Myocyte (in vitro differentiated cells): ENCODE measurements at places on chromosomes 13 and 19.

DNA sequence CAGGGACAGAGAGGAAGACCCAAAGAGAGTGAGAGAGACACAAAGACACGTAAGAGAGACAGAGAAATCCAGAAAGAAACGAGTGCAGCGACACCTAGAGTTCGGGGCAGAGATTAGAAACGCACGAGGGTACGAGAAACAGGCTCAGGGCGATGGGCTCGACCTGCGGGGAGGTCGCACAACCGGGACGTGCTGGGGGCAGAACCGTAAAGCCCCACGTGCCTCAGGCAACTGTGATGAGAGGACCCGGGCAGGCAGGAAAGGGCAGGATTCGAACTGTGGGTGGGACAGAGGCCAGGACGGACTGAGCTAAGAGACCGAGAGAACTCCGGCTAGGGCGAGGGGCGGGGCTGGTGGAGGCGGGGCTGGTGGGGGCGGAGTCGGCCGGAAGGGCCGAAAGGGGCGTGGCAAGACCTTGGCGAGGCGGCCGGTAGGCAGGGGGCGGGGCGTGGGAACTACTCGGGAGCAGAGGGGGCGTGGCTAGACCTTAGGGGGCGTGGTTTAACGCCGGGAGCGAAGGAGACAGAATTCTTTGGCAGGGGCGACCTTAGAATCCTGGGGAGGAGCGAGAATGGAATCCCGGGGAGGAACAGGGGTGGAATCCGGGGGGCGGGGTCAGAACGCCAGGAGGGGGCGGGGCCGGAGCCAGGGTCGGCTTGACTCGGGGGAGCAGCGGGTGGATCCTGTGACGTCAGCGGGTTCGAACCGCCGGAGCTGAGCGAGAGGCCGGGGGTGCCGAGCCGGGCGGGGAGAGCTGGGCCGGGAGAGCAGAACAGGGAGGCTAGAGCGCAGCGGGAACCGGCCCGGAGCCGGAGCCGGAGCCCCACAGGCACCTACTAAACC lies at the start of gene NECTIN2:
TSS of gene NECTIN2 (plus strand) at position 686 of the 843 bp plus-strand sequence. CDS start 229 bp downstream, outside the sequence.
- DNase-seq = peak; percentile 98

DNA sequence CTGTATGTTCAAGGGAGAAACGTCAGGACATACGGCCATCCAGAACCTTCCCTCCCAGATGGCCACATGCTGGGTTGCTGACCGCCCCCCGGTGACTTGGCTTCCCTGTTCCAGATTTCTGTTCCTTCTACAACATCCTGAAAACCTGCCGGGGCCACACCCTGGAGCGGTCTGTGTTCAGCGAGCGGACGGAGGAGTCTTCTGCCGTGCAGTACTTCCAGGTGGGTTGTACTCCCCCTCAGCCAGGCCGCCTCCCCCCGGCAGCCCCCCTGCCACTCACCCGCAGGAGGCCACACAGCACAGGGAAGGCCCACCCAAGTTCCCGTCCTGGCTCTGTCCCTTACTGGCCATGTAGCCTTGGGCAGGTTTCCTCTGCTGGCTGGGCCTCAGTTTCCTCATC lies 20.5 kb downstream of the YIPF2 start:
- no peak for DNase-seq

GRCh38 chr13:40236566-40237168 lies 429.8 kb downstream of the FOXO1 start:
- no peak for DNase-seq

- DNase-seq = no peak
Measured at GRCh38 chr19:3683405-3684053, 16.7 kb downstream of the PIP5K1C start.

GRCh38 chr13:34303346-34303745 lies 485.4 kb downstream of the RFC3 start:
- no peak for DNase-seq

GRCh38 chr19:17685451-17686022 lies 2.6 kb downstream of the UNC13A start:
- DNase-seq = no peak

DNA sequence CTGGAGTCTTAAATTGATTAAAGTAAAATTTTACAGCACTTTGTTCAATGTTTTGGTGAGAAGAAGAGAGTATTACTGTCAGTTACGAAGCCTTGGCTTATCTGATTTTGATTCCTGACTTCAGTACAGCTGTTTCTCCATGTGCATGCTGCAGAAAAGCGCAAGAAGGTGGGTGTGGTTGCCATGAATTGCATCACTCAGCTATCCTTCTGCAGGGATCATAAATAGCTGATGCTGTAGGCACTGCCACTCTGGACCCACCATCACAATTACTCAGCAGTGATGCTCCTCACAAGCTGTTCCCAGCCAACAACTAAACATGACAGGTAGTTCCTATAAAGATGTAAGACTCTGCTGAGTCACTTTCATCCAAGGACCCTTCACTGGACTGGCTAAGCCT lies 321.2 kb downstream of the IRS2 start:
- DNase-seq = no peak

DNA sequence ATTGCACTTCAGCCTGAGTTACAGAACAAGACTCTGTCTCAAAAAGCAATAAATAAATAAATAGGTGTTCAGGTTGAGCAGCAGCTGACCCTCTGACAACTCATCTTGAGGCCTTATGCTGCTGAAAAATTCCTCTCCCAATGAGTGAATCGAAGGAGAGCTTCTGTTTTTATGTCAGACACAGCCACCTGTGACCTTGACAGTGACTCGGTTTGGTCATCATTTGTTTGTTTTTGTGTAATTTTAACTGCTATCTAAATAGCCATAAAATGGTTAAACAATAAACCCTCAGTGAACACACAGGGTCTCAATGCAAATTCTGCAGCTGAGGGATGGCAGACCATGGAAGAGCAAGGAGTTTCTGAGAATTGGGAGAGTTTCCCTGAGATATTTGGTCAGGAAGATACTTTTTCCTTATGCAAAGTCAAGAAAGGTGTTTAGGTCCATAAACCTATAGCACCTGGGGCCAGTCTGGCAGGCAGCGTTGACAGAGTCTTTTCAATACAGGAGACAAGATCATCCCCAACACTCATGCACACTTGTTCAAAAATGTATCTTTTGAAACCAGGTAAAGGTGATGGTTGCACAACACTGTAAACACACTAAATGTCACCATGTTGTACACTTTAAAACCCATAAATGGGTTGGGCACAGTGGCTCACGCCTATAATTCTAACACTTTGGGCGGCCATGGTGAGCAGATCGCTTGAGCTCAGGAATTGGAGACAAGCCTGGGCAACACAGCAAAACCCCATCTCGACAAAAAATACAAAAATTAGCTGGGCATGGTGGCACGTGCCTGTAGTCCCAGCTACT lies 16.6 kb upstream of the SLC25A30 start:
- DNase-seq = no peak

- no peak for DNase-seq
Measured at GRCh38 chr19:40811478-40812341, 12.7 kb downstream of the EGLN2 start.

DNA sequence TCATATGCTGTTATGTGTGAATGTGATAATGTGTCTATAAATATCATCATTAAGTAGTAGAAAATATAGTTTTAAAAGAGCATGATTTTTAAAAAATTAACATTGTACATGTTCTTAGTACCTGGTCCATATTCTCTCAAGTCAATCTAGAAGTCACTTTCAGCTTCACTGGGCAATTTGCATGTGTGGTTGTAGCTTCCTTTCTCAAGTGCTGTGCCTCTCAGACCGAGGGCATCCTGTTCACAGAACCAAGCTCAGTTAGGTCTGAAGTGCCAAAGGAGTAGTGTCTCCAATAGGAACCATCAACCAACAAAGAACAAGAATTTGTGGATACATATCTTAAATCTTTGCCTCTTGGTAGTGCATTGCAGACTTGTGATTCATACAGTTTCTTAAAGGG lies 541.8 kb upstream of the SLC10A2 start:
- no peak for DNase-seq

GRCh38 chr13:28872427-28873176 lies 52.5 kb downstream of the MTUS2 start:
- DNase-seq = no peak

DNA sequence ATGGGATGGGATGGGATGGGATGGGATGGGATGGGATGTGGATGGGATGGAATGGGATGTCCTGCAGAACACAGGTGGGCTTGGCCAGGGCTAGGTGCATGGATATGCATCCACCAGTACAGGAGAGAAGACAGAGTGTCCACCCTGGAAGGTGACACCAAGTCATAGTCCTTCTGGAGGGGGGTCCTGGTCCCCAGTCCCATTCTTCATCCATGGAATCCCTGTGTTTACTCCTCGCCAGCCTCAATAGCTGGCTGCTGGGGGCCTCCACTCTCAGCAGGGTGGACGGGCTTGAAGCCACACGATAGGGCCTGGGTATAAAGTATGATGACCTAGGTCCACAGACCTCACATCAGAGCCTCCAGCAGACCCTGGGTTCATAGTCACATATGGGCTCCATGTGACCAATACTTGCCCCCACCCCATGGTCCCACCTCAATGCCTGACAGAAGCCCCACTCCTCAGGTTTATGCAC lies 40.1 kb downstream of the RFX2 start:
- no peak for DNase-seq

DNA sequence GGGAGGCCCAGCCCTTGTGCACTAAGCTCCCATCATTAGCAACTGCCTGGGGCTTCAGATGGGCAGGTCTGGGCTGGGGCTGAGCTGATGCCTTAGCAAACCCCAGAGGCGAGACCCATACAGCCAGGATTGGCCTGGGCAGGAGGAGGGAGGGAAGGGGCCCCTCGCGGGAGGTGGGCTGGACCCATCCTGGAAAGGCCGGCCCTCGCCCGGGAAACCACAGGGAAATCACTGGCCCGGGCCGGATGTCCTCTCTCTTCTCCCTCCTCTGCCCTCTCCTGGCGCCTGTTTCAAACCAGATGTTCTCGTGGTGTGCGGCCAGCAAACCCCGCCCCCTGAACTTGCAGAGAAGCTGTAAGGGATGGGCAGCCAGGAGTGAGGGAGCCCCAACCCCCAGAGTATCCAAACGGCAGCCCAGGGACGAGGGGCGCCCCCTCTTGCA lies 43.1 kb downstream of the TMEM255B start:
- DNase-seq = peak; percentile 72

GRCh38 chr19:22335716-22336115 lies 49.5 kb downstream of the ZNF729 start:
- no peak for DNase-seq

- DNase-seq = peak; percentile 28
Measured at GRCh38 chr13:29754473-29754806, 96.0 kb downstream of the UBL3 start.

DNA sequence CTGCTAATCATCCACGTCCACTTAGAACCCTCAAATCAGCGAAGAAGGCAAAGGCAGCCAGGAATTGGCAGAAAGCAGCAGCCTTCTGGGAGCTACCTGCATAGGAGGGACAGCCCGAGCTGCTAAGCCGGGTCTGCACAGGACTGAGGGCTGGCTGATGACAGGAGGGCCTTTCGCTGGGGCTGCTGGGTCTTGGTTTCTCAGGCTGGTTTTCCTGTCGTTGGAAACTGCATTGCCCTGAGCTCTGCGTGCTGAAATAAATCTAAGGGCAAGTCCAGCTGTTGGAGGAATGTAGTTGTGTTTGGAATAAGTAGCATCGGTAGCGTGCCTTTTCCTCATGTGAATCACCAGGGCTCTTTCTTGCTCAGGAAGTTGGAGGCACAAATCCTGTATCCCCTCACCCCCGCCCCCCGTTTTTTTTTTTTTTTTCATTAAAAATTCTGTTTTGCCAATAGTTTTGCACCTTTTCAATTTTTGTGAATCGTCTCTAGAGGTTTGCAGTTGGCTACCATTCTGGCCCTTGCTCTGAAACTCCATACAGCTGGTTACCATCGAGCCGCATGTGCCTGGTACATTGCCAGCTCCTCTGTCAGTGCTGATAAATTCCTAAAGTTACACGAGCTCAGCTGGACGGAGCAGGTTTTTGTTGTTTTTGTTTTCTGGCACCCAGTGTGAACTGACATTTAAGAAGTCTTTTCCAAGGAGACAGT lies 193.9 kb upstream of the RNF113B start:
- peak; percentile 90 for DNase-seq

GRCh38 chr13:49607761-49608160 lies 20.5 kb upstream of the ARL11 start:
- DNase-seq = no peak

DNA sequence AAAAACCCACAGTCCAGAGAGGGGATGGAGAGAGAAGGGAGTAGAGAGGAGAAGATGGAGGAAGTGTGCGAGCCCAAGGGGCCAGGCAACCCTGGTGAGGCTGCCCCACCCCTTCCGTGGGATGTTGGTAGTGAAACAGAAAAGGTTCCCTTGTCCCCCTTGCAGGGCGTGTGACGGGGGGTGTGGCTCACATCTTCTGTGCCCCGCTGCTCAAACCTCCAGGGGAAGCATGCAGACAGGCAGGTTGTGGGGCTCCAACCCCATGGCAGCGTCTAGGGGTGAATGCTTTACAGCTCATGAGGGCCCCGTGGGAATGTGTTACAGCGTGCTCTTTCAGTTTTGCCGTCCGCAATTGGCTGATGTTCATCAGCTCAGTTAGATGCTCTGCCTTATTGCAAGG lies 14.7 kb upstream of the EVI5L start:
- DNase-seq = no peak

DNA sequence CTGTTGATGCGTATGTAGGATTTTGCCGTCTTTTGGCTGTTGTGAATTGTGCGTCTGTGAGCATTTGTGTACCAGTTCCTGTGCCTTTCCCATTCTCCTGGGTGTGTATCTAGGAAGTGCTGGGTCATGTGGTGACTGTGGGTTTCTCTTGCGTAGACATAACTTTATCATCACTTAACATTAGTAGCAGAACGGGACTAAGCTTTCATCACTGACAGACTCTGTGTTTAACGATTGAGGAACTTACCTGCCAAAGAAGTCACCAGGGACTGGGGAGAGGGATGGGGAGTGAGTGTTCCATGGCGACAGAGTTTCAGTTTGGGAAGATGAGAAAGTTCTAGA lies 15.0 kb downstream of the FZR1 start:
- no peak for DNase-seq

DNA sequence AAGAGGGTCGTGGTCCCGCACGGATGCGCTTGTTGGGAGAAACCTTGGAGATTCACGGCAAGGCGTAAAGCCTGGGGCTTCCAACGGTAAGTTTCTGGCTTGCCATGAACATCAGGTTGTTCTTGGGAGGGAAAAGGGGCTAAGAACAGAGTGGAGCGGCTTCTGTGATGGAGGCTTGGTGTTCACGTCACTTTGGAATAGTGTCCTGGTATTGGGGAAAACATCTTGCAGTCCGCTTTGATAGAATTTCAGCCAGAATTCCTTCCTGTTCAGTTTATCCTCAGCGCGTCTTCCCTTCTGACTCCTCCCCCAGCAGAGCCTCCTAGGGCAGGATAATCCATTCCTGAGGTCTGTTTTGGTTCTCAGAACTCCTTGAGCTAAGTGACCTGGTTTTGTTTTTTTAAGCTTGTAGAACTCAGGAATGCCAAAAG lies 2.0 kb downstream of the KCTD15 start:
- no peak for DNase-seq
